ENCODE measurements at places on chromosomes 4 and X. TPM values are rescaled to one million over a fixed set of nuclear protein-coding genes. Genes with fewer than 3 reads are reported as not detected.
A peak's percentile ranks its signal among the peaks of the same experiment; 100 is the strongest.

- no peak for DNase-seq
Observed at GRCh38 chr4:34432706-34433105, 1811.6 kb downstream of the ARAP2 start.

DNA sequence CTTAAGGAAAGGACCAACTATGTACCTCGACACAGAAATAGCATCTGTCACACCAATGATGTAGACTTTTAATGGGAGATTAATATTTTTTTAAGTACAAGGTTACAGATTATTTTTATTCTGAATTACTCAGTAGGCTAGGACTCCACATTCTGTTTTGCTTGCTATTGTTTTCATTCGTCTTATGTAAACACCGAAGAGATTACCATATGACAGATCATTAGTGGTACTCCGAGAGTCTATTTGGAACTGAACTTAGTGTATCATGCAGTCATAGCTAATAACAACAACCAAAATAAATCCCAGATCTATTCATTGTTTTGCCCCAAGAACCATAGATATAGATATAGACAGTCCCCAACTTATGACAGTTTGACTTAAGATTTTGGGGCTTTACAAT, 139.7 kb upstream of the SPRY1 start:
- no peak for DNase-seq

DNA sequence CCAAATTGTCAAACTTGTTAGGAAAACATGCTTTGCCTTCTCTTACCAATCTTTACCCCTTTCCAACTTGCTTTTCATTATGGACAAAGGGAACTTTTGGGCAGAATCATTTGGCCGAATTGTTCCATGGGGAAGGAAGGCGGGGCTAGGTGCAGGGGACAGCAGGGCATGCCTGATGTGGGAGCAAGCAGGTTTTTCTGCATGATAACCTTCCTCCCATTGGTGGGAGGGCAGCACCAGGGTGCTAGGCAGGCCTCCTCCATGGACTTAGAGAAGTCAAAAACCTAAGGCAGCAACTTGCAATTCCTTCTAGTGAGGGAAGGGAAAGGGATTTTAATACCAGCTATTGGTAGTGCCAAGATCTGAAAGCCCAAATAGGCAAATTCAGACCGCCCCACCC, 260.5 kb downstream of the MAPK10 start:
- DNase-seq, result no peak

- DNase-seq, result no peak
Observed at GRCh38 chr4:3040452-3041191, 33.7 kb downstream of the HTT-AS start.

- DNase-seq, result no peak
Observed at GRCh38 chr4:163107754-163108153, 58.9 kb downstream of the NAF1 start.

ETDB gene
- not detected for total RNA-seq

GRCh38 chrX:68443155-68443868, 10.0 kb upstream of the OPHN1 start:
- peak; percentile 18 for DNase-seq

- no peak for DNase-seq
Observed at GRCh38 chr4:159328766-159329165, 225.9 kb downstream of the RAPGEF2 start.

DNA sequence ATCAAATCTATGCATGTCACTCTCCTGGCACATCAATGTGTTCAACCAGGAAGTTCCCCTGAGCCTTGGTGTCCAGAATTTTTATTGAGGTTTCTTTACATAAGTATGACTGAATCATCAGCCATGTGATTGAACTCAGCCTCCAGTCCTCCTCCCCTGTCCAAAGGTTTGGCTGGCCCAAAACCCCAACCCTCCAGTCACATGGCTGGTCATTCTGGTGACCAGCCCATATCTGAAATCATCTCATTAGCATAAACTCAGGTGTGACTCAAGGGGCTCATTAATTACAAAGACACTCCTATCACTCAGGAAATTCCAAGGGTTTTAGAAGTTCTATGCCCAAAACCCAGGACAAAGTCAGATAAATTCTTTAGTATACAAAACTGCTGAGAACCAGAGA, 20.6 kb upstream of the SUPT20HL2 start:
- DNase-seq, result no peak

DNA sequence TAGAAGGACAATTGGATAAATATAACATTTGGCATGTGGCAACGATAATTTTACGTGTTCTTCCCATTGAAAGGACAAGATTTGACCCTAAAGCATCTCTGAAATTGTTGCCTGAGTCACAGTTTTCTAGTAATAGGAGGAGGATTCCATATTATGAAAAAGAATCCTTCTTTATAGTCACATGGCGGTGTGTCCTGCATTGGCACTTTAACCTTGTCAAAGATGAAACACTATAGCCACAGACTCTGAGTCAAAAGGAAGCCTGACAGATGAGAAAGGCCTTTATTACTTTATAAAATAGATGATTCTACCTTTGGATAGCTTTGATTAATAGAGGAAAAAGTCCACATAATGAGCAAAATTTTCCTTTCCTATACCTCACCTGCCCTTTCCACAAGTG, 11.5 kb downstream of the LNX1 start:
- DNase-seq, result no peak

DNA sequence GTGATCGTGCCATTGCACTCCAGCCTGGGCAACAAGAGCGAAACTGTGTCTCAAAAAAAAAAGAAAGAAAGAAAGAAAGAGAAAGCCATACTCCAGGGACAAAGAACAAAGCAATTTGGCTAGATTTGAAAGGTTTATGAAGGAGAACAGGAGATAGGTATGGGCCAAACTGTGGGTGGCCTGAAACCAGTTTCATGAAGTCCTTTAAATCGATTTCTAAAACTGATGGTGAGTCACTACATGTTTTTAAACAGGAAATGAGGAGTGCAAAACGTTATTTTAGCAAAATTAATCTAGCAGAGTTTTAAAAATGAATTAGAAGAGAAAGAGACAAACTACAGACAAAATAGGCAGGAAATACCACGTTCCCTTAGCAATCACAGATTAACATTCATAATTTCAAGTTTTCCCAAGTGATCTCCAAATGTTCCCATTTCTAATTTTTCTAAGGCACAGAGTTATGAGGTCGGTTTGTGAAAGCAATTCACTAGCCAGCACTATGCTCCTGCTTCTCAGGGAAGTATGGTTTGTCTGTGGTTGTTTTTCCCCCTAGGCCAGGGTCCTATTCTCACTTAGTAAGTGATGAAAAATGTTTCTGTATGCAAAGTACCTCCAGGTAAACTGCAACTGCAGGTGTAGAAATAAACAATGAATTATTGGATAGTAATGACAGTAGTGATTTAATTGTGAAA, 190.6 kb downstream of the PPP3CA start:
- peak; percentile 18 for DNase-seq

TDO2 gene
- total RNA-seq, result not detected

PAGE5 gene
- 0.68 TPM for total RNA-seq
